Substantia nigra (tissue), 51 donors: ENCODE measurements at places on chromosomes 7 and 10.

DNA sequence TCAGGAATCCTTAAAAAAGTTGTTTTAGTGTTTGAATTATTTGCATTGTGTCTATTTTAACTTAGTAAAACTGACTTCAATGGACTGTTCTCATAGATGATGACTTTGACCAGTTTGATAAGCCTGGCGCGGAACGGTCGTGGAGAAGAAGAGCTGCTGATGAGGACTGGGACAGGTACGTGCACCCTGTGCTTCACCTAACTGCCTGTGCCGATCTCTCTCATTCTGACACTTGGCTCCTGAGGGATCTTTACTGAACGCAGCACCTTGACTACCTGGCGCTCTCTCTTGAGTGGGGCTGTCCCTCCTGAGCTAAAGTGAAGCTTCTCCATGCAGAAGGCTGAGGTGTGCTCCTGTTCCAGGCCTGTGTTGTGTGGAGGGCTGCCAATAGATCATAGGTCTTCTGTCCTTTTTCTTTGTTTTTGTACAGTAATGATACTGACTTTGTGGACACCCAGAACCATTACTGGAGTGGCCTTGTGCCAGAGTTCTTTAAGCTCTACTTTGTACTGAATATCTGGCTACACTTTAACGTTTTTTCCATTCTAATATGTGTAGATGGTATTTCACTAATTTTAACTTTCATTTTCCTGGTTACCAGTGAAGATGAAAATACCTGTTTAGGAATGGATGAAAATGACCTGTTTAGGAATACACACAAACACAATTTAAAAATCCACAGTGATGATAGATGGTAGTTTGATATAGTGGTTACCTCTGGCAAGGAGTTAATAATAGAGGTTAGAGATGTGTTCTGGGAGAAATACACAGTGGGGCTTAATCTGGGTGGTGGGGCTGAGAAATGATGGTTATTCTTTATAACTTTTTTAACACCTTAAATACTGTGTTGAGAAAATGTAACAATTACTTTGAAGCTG lies 20.9 kb downstream of the RBM33 start:
- DNase-seq = no peak

DNA sequence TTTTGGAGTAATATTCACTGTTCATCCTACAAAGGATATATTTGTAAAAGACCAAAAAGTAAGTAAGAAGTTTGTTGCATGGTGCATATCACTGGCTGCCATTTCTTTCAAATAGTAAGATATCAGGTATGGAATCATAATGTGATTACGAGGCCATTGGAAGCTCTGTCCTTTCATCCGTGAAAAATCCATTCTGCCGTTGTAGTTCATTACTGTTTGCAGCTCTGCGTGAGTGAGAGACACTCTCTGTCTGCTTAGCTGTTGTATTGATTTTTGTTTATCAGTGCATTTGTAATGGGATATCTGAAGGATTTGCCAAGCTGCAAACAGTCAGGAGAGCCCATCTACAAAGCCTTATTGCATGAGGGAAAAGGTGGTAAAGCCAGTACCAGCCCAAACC lies 44.1 kb upstream of the SLC39A12 start:
- no peak for DNase-seq

- no peak for DNase-seq
Observed at GRCh38 chr10:11140963-11141362, 123.3 kb downstream of the CELF2 start.

DNA sequence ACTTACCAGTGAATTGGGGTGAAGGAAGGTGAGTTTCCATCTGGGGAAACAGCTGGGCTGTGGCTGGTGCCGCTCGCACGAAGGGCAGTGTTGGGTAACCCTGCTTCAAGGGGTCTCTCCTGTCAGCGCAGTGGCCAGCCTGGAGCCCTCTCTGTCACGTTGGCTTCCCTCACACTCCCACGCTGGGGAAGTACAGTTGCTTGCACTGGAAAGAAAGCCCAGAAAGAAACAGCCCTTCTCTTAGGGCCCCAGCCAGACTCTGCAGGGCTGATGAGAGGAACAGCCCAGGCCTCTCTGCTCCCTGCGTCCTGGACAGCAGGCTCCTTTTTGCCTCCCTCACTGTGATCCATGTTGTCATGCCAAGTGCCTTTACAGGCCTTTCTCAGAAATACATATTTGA lies 40.3 kb upstream of the TRIM8 start:
- DNase-seq = no peak

GRCh38 chr10:118034791-118035261 lies 11.9 kb downstream of the RAB11FIP2 start:
- DNase-seq = no peak

DNA sequence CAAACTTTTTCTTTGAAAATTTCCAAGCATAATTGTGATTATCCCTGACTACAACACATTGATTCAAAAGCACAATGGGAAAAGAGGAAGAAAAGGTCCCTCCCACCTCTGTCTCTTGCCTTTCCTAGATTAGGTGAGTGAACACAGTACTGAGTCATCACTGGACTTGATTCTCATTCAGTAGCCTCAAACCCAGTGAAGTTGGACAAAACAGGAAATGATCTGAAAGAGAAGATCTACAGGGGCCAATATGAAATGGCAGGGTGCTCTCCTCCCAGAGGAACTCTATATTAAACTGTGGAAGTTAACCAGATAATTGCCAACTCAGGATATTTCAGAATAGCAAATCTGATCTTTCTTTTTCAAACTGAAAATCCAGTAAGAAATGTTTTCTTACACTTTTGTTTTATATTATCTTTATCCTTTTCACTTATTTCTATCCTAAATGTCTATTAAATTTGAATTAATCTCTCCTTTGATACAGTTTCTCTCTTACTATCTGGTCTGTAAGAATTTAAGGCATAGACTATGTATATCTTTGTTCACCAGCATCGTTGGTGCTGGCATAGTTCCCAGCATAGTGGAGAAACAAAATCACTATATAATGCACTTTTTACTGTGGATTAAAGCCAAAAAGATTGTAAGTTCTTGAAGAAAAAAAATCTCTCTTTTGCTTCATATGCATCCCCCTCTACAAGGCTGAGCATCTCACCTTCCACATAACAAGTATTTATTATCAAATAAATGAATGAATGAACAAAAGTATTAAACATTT lies 41.4 kb upstream of the IKZF1 start:
- DNase-seq = no peak

DNA sequence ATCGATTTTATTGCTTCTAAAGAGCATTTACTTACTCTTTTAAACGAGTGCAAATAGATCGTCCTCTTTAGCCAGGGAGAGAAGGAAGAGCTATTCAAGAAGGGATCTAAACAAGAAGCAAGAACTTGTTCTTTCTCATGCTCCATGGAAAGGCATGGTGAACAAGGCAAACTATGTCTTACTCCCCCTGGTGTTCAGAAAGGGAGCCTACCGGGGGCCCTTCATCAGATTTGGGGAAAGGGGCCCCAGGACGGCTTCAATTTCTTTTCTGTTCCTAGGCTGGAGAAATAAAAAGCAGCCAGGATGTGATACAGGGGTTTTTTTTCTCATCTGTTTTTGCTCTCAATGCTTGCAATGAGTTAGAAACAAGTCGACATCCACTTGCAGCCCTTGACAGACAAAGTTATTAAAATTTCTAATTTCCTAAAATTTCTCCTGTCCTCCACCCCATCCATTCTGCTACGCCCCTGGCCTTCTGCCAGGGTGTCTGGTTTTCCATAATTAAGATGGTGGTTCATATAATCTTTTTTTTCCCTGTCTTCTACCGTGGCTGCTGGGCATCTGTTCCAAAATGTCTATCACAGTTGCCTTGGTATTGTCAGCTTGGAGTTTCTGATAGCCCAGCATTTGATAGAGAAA lies 214.4 kb downstream of the CREB5 start:
- no peak for DNase-seq

DNA sequence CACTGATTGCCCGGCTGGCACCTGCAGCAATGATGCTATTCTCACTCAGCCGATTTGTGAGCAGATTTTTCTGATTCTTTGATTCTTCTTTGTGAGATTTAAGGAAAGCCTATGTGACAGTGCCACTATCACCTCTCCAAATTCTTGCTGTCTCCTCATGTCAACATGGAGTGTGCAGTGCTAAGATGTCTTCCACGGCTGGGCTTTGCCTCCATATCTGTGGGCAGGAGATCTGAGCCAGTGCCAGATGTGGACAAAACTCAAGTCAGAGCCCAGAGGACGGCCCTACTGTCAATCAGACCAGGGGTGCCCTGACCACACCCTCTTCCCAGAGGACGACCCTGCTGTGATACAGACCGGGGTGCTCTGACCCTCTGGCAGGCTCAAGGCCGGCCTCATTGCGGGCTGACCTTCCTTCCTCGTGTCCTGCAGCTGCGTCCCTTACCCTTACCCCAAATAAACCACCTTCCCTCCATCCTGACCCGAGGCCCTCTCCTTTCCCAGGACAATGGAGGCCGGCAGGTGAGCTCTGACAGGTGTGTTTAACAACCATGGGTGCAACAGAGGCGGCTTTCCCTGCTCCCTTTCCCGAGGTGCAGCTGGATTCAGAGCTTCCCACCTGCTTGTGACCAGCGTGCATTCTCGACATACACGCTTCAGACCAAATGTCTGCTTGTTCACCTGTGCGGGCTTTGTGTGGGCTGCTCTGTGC lies 221.4 kb downstream of the ADARB2 start:
- DNase-seq = no peak

- no peak for DNase-seq
Observed at GRCh38 chr10:53521046-53521445, 748.5 kb upstream of the MBL2 start.

- DNase-seq = no peak
Observed at GRCh38 chr10:115956225-115957011, 316.6 kb downstream of the GFRA1 start.

GRCh38 chr7:110704225-110704624 lies 386.7 kb upstream of the LRRN3 start:
- DNase-seq = no peak

GRCh38 chr10:101453318-101453717 lies 99.4 kb downstream of the BTRC start:
- no peak for DNase-seq

DNA sequence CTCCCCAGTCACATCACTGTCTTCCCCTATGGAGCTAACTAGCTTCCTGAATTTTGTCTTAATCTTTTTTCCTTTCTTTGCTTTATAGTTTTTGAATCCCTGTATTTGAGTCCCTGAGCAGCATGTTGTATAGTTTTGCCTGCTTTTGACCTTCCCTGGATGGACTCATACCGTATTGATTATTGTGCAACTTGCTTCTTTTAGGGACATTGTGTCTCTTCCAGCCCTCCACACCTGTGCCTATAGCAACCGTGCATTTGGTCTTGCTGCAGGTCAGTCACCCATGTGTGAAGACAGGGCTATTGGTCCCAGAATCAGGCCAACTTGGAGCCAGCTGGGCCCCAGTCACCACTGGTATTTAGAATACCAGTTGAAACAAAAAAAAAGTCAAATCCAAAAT lies 158.9 kb upstream of the ADCY1 start:
- no peak for DNase-seq

DNA sequence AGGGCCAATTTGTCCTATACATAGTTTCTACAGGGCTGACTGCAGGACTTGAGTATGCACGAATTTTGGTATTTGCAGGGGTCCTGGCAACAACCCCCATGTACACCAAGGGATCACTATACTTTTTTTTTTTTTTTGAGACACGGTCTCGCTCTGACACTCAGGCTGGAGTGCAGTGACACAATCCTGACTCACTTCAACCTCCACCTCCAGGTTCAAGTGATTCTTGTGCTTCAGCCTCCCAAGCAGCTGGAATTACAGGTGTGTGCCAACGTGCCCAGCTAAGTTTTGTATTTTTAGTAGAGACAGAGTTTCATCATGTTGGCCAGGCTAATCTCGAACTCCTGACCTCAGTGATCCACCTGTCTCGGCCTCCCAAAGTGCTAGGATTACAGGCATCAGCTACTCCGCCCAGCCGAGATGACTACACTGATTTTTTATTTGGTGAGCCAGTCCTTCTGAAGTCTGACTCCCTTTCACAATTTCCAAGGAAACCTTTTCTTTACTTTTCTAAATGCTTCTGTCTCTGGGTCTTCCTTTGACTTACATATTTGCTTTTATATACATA lies 19.8 kb downstream of the CFAP70 start:
- no peak for DNase-seq

DNA sequence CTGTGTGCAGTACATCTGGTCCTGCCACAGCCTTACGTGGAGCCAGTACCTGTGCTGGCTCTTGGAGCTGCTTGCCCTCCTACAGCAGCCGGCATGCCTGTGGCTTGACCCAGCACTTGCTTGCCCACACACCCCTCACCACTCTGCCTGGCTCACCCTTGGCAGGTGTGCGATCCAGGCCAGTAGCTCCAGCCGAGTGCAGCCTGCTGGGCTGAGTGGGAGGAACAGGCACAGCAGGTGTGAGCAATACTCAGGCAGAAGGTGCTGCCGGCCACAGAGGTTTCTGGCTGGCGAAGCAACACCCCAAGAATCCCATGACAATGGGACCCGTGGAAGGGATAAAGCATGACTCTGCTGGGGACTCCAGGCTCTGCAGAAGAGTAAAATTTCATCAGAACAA lies 173.5 kb upstream of the ADCY1 start:
- DNase-seq = no peak

GRCh38 chr7:39554583-39555165 lies 11.5 kb upstream of the YAE1 start:
- no peak for DNase-seq

DNA sequence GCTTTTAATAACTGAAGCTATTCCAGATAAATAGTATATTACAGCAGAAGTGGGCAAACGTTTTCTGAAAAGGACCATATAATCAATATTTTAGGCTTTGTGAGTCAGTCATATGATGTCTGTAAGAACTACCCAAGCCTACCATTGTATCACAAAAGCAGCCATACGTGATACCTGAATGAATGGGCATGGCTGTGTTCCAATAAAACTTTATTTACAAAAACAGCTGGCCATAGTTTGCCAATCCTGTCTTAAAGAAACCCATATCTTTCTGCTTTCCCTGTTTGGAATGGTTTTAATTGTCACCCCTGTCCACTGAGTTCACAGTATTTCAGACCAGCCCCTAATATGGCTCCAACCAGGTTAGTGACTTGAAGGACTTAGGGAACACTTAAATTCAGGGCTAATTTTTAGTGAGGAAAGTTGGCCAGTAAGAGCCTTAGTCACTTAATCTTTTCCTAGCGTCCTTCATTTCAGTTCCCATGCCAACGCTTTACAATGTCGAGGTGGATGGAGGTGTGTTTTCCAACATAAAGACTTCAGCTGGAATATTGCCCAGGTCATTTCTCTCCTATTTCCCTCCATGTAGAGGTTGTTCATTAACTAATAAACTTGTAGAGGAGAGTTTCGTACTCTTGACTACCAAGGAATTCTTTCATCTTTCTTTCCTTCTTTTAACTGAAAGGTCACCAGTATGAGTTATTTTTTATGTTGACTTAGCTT lies 184.5 kb downstream of the TRIL start:
- no peak for DNase-seq

DNA sequence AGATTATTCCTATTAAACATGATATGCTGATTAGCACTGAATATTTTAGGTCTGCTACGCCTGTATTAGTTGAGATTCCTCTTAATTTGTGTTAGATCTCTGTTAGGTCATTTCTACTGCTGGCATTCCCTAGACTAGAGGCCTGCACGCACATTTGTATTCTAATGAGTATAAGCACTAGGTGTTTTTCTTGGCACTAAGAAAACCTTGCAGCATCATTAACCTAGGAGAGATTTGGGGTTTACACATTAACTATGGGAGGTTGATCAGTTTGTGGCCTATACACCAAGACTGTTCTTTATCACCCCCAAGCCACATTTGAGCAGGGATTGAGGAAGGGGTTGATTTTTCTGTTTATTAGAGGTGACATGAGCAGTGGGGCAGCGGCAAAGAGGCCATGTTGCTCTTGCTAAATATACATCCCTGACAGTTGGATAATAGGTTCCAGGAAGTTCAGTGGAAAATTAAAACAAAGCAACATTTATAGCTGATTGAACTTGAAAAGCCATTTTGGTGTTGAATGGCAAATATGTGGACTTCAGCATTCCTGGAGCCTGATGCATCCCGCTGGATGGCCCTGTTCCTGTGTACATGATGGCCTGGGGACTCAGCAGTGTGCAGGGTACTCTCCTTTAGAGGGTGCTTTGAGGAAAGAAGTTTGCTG lies 65.2 kb downstream of the GBF1 start:
- DNase-seq = no peak
